ENCODE measurements at places on chromosomes 1 and 21. TPM values are rescaled to one million over a fixed set of nuclear protein-coding genes. Genes with fewer than 3 reads are reported as not detected.

- no peak for DNase-seq
These were observed 12.6 kb downstream of the LAX1 start for GRCh38 chr1:203777596-203777995.

PMVK gene
- total RNA-seq, result 33.4 TPM

GRCh38 chr1:152448496-152448895, 34.4 kb upstream of the CRNN start:
- no peak for DNase-seq

GRCh38 chr1:170583186-170583585, 51.2 kb downstream of the GORAB start:
- no peak for DNase-seq

AK2 gene
- total RNA-seq, result 222 TPM

DNA sequence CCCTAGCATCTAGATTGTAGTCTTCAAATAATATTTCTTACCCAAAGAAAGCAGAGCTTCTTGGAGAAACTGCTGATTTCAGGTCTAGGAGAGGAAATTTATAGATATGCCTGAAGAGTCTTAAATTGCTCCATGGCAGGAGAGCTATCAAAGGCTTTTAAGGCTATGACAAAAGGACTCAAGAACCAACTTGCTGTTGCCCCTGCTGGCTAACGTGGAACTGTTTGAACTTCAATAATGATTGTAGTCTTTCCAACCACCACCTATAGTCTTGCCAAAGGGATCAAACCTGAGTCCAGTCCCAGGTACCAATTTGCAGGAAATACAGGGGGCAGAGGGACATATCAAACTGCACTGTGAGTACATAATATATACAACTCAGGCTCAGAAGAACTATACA, 336.2 kb upstream of the ESRRG start:
- DNase-seq, result no peak

- no peak for DNase-seq
These were observed 121.5 kb downstream of the XCL2 start for GRCh38 chr1:168422203-168422847.

DNA sequence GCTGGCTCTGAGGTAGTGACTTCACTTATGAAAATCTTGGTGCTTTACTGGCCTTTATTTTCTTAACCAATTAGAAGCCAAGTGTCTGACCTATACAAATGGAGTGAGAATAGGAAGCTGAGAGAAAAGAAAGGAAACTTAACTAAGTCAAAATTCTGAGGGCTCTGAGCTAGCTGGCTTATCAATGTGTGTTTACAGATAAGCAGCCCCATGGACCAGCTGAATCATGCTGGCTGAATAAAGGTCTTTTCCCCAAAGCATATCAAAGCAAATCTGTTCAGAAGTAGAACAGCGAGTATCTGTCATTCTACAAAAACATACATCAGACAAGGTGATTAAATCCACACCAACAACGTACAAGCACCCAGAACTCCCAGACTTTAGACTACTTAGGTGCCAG, 117.2 kb downstream of the BRINP2 start:
- DNase-seq, result no peak

DNA sequence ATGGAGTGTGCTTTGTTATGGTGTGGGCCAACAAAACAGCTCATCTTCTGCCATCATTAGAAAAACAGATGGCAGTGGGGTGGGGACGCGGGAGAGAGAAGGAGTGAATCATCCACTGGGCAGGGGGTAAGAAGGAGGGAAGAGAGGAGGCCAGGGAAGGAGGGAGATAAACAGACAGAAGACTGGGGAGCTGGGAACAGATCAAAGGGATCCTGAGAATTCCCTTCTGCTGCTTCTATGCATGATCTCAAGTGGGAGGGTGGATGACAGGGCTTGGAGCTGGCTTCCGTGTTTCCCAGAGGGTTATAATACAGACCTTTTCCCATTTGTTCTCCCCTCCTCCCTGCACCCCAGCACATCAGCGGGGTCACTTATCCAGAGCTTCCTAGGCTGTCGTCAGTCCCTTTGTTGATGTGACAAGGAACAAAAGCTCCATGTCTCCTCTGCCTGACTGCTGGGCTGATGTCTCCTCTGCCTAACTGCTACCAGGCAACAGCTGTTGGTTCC, 338.6 kb downstream of the PAPPA2 start:
- no peak for DNase-seq

GRCh38 chr1:72846476-72847278, 564.3 kb upstream of the NEGR1 start:
- no peak for DNase-seq

GRCh38 chr1:205250699-205251098, 23.0 kb downstream of the TMCC2 start:
- DNase-seq, result no peak

DNA sequence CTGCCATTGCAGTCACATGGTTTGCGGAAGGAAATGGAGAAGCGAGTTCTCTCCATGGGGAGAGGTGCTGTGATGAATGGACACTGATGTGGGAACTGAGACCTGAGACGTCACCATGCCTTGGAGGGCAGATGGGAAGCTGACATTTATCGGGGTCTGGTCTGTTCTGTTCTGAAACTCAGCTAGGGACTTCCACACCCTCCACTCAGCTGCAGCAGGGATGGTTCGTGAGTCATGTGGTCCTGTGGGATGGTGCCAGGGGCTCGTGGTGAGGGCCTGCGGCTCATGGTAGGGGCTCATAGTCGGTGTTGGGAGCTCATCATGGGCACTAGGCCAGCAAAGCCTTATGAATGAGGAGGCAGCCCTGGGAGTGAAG, 6.1 kb downstream of the GPR137B start:
- DNase-seq, result no peak

SLC1A7 gene
- total RNA-seq, result 0.58 TPM

DNA sequence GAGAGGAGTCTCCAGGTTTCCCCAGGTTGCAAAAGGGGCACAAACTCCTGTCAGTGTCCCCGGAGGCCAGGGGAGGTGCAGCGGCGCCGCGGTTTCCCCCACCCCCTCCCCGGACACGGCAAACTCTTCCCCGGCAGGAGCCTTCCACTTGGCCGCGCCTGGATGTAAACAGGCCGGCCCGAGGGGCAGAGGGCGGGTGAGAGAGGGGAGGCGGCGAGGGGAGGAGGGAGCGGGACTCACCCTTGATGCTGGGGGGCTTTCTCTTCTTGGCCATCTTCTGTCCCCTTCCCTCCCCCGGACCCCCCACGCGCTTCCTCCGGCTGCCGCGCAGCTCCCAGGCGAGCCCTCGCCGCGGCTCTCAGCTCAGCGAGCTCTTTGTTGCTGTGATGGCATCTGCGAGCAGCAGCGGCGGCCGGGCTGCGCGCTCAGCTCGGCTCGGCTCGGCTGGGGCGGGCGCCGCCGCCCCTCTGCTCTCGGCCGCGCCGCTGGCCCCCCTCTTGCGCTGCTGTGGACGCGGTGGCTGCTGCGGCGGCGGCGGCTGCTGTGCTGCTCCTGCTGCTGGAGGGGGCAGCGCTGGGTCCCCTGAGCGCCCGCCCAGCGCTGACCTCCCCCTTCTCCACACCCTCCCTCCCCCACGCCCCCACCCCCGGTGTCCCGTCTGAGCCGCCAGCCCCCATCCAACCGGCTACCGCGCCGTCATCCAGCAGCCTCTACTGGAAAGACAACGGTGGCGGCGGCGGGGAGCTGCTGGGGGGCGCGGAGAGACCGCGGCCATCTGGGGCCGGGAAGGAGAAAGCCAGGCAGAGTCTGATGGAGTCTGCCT, 4.9 kb upstream of the SLC44A5 start:
- DNase-seq, result no peak

DNA sequence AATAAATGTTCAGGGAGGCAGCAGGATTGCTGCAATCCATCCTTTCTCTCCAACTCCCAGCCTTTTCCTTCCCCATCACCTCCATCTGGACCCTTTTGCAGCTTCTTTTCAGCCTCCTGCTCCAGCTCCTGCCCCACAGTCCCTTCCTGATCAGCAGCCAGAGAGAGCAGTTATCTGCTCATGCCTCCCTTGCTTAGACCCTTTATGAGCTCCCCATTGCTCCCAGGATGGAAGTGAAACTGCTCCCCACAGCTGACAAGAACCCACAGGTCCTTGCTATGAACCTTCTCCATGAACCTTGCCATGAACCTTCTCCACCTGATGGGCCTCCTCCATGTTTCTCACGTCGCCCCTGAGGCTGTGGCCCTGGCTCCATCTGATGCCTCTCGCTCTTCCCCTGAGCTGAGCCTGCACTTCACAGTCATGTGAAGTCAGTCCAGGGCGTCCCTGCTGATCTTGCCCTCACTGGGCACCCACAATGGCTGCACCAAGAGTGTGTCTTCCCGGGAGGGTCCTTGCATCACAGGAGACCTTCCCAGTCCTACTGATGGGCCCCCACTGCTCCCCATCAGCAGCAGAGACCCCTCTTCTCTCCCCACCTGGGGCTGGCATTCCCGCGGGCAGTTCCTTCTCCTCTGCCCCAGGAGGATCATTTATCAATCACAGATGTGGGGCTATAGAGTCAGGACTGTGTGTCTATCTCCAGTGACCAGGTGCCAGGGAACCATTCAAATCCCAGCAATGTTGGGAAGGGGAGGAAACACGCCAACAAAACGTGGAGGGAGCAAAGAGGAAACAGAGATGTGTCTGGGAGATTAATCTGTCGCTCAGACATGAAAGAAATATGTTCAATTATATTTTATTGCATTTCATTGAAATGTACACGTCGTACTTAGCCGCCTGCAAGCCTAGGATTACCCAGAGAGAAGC, 73.1 kb downstream of the MATN1 start:
- no peak for DNase-seq

GRCh38 chr21:18417141-18417790, 13.7 kb upstream of the TMPRSS15 start:
- DNase-seq, result no peak

DNA sequence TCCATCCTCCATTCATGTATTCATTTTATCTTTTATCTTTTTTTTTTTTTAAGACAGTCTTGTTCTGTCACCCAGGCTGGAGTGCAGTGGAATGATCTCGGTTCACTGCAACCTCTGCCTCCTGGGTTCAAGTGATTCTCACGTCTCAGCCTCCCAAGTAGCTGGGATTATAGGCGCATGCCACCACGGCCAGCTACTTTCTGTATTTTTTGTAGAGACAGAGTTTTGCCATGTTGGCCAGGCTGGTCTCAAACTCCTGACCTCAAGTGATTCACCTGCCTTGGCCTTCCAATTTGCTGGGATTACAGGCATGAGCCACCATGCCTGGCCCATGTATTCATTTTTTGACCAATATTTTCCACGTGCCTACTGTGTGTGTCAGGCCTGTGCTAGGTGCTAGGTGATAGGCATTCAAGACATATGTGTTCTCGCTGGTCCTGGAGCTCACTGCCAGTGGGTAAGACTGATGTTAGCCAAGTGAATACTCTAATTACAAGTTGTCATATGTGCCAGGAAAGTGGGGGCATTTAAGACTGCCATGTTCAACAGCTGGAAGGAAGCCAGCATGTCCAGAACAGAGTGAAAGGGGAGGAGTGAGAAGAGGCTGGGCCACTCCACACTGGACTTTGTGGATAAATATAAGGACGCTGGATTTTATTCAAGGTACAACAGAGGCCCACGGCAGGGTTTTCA, 5.3 kb upstream of the CELSR2 start:
- no peak for DNase-seq

DNA sequence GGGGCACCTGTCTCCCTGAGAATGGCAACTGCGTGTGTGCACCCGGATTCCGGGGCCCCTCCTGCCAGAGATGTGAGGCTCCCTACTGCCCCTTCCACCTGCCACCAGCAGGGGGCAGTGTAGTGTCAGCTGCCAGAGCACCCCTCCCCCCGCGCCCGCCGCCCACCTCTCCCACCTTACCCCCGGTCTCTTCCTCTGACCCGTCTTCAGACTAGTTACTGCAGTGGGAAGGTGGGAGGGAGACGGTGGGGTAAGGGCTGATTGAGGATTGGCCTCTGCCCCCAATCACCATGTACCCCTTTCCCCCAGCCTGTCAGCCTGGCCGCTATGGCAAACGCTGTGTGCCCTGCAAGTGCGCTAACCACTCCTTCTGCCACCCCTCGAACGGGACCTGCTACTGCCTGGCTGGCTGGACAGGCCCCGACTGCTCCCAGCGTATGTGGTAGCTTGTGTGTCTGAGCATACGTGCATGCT, 10.1 kb upstream of the LRRC71 start:
- DNase-seq, result no peak

KRTAP6-2 gene
- total RNA-seq, result not detected
